ENCODE measurements at places on chromosomes 7 and 10.

GRCh38 chr7:20304366-20304765 is 26.3 kb upstream of the ITGB8 start:
- no peak for DNase-seq

DNA sequence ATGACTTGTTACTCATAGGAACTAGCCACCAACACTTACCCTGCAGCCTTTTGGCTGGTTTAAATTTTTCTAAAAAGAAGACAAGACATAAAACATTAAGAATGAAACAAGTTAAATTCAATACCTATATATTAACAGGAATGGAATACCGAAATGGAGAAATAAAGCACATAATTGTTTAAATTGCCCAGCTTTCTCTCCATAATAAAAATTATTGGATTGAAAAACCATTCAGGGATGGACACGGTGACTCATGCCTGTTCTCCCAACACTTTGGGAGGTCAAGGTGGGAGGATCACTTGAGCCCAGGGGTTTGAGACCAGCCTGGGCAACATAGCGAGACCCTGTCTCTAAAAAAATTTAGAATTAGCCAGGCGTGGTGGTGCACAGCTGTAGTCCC is 179.4 kb upstream of the MKLN1 start:
- DNase-seq: no peak

- DNase-seq: no peak
Measured at GRCh38 chr10:102468683-102469082, 17.3 kb upstream of the C10orf95 start.

DNA sequence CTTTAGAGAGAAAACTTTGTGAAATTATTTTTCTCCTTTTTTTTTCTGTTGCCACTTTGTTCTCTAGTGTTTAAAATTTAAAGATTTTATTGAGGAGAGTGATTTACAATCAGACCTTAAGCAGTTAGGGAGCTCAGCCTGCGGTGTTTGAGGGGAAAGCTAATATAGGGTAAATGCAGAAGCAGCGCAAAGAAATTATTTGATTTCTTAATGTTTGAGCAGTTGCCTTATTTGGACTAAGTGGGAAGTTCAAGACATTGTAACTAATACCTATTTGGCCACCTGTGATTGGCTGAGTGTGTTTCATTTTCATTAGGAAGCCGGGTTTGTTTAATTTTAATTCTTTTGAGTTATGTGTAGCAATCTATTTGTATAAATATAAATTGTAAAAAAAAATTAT is 25.3 kb downstream of the WAC start:
- DNase-seq: no peak

DNA sequence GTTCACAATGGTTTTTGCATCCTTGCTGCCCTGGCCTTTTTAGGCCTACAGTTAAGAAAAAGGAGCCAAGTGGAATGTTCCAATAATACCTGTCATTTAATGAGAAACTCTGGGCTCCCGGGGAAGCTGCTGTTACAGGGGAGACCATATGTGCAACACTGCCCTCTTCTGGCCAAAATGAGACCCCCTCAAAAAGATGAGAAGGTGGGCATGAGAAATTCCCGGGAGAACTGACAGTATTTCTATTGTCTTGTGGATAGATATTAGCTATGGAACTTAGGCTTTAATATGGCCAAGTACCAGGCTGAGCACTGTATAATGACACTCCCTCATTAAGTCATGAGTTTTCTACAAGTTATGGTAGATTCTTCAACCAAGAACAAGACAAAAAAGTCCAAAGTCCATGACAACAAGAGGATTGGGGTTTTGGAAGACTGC is 99.4 kb downstream of the CCDC3 start:
- DNase-seq: peak; percentile 65

- DNase-seq: no peak
Measured at GRCh38 chr10:65128277-65128676, 1607.1 kb downstream of the REEP3 start.

DNA sequence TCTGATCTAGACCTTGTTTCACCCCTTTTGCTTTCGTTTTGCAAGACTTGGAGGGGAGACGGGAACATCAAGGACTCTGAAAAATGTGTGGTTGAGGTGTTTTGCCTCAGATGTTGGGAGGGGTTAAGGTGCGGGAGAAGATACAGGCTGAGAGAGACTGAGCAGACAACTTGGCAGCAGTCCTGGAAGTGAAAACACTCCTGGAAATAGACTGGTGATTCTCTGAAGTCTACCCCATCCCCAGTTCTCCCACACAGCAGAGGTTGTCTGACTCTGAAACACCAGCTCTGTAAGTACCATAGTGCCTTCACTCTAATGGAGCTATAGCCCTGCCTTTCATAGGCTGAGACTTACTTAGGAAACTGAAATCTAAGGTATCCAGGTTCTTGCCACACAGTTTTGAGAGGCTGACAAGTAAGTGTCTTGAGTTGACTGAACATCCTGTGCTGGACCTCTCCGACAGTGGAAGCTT is 152.5 kb downstream of the PPP1R9A start:
- DNase-seq: no peak

DNA sequence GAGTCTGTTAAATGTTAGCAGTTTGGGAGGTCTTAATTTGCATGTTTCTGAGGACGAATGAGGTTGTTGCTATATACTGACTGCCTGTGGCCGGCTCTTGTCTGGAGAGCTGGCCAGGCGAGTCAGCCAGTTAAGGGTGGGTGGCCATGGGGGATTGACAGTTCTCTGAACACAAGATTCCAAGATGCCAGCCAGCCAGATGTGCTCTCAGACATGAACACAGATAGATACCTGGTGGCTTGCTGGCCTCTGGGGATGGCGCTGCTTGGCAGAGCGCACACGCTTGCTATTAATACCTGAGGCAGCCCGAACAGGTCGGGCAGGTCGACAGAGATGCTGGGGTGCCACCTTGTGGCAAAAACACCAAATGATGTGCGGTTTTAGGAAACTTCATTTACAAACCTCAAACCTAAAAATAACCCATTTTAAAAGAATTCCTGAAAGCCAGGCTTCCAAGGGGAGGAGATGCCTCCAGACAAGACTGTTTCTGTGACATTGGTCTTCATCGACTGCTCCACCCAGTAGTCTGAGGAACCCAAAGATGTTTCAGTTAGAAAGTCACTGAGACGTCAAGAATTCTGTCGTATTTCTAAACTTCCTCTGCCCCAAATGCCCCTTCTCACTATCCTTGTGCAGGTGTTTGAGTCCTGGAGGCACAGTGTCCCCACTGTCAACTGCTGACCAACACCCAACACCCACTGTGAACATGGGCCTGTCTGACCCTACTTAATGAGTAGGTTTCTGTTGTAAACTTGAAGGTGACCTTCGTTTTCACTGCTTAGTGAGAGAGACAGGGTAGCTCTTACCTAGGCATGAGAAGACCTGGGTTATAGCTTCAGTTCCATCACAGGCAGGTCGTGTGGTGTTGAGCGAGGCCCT is 123.4 kb downstream of the NT5C2 start:
- peak; percentile 60 for DNase-seq

GRCh38 chr10:75395066-75395931 is 6.3 kb downstream of the ZNF503 start:
- DNase-seq: peak; percentile 62

GRCh38 chr10:21296575-21297355 is 228.7 kb downstream of the SKIDA1 start:
- no peak for DNase-seq

DNA sequence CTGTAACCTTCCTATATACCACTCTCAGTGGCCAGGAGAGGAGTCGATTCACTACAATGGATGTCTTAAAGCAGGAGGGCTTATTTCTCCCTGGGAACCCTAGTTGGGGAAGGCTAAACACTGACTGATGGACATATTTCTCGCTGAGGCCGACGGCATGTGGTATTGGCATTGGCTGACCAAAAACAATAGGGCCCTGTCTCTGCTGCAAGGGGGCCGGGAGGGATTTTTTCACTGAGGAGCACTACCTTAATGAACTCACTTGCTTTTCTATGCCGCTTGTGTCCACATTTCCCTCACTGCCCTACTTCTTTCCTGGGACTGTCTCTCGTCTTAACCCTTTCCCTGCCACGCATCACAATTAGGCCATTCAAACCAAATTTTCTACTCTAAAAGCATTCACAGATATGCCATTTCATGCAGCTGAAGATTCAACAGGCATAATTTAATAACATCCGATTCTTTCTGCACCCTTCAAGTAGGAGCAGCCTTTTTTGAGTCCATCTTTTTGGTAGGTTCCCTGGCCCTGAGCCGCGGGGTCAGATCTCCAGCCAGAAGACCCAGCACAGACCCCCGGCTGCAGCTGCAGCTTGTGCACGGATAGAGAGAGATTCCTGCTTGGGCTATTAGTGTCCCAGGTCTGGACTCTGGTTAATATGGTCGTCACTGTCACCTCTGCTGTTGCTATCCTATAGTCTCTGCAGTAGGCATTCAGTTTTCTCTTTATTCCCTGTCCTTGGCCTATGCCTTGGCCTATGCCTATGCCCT is 118.7 kb downstream of the HIPK2 start:
- DNase-seq: no peak

DNA sequence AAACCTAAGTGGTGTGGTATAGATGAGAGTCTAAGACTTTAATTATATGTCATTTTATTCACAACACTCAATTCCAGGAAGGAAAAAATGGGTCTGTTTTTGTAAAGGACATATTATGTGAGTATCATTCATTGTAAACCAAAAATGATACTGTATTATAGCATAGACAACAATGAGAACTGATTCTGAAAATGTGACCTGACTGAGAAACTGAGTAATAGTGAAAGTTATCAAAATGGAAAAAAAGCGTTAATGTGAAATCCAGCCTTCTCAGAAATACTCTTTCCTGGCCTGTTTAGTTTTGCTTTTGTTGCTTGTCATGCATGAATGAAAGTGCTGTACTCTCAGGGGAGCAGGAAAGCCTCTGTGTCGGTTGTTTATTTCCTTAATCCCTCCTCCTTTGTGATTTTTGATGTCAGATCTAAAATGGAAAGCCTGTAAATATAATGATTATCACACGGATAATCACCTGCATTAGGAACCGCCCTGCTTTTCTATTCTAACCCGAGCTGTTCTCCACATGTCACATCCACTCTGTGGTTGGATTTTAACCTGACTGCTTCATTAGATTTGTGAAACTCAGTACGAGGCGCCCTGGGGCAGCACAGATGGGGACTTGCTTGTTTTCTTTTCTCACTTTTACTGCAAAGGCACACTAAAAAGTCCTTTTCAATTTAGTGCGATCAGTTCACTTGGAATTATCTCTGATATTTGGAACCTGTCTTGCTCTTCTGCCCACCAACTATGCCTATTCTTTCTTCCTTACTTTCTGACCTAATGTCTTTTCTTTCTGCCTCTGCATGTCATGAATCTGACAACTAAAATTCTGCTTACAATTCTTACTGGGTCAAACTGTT is 240.9 kb upstream of the KAT6B start:
- DNase-seq: peak; percentile 44

- no peak for DNase-seq
Measured at GRCh38 chr10:56745490-56745889, 384.4 kb upstream of the ZWINT start.

DNA sequence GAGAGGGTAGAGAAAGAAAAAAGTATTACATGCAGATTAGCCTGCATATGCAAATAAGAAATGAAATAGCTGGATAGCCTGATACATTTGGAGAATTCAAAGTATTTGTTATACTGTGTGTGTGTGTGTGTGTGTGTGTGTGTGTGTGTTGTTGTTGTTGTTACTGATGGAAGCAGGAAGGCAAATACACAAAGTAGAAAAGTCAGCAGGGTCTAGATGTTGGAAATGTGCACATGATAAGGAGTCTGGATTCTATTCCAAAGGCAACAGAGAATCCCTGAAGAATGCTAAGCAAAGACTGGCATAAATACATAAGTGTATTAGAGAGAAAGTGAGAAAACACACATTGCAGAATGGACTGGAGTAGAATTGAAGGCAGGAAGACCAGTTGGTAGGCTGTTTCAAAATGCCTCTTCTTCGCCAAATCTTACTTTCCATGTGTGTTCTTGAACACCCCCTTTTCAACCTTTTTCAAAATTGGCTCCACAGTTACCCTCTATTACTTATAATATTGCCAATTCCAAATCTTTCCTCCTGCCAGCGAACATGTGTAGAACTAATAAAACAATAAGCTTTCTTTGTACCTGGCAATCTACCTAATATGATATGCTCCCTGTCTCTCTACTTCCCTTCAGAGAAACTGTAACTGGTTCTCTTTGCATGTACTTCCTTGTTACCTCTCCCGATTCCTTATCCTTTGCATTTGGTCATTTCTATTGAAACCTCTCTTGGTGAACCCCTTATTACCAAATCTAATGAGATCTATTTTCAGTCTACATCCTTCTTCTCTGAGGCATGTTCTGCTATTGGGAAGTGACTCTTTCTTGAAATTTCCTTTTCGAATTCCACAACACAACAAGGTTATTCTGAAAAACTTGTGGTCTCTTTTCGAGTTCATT is 6.2 kb downstream of the CPED1 start:
- no peak for DNase-seq

- no peak for DNase-seq
Measured at GRCh38 chr7:128366300-128366699, 4.8 kb upstream of the PRRT4 start.

Measured in mesenchymal stem cell (in vitro differentiated cells and primary cell).